ENCODE measurements at places on chromosomes 1 and 21.

GRCh38 chr1:58773406-58773840 lies 10.4 kb downstream of the JUN start:
- no peak for DNase-seq

GRCh38 chr1:168447871-168448270 lies 95.9 kb downstream of the XCL2 start:
- no peak for DNase-seq

GRCh38 chr1:237139732-237140131 lies 97.7 kb downstream of the RYR2 start:
- no peak for DNase-seq

- DNase-seq, result no peak
Measured at GRCh38 chr1:218413179-218413578, 68.0 kb downstream of the TGFB2 start.

DNA sequence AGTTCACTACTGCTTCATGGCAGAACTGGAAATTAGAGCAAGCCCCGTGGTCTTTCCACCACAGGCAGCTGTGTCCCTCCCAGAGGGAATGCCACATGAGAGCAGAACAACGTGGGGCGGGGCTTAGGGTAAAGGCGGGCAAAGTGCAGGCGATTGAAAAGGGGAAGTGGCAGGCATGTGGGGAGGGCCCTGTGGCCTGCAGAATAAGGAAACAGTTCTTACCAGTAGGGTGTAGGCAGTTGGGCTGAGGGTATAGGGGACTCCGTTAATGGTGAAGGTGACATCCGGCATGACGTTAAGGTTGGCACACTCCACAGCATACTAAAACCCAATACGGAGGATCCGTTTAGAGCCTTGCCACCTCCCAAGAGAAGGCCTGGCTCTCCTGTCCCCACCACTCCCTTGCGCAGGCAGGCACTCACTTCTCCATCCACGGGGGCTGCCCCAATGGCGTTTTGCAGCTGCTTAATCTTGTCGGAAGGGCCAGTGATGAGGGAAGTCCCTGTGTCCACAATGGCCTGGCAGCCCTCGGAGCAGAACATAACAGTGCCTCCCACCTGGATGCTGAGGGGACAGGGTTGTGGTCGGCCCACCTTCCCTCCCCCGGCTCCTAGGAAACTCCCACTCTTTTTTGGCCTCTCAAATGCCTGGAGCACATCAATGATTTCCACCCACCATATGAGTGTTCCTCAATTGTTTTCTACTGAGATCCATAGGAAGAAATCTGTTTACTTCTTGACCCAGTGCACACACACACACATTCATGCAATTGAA lies 9.1 kb upstream of the RAB7B start:
- DNase-seq, result no peak

DNA sequence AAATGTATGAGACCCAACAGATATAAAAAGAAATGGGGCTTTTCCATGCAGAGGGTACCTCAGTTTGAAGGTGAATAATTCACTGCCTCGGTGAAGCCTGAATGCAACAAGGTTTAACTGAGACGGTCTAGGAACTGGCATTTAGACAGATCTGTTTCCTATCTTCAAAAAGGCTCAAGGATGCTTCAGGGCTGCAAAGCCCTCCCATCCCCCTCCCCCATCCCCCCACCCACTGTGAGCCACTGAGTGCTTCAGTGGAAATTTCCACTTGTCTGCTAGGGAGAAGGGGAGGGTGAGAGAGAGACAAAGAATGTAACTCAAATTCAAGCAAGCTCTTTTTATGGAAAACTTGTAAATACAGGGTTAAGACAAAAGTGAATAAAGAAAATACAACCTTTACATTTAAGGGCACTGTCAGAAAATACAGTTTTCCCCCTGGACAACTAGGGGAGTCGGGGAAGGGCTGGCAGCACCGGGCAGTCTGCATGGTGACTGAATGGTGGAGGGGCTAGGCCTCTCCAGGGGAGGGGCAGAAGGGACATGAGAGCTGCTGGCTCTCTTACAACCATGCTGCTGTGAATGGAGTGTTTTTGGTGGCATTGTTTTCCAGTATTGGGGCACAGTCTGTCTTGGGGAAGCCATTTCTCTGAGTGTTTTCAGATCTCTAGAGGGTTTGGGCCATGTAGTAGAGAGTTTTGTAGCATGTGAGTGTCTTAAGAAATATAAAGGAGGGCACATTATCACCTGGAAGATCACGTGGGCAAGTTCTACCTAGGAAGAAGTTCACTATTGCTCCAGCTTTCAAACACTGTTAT lies 56.7 kb downstream of the MRPS6 start:
- no peak for DNase-seq

DNA sequence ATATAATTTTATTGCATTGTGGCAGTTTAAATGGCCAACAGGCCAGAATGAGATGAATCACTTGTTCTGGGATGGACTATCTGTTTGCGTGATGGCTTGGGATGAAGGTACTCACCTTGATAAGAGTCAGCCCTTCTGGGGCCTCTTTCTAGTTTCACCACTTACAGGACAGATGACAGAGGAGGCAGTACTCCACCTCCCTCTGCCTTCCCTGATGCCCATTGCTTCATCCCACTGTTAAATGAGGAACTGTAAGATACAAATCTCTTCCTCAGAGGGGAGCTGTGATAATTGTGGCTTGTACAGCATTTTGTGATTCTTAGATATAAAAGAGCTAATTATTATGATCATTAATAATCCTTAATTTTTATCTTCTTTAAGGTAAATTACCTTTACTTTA lies 3.7 kb upstream of the TCHH start:
- no peak for DNase-seq

DNA sequence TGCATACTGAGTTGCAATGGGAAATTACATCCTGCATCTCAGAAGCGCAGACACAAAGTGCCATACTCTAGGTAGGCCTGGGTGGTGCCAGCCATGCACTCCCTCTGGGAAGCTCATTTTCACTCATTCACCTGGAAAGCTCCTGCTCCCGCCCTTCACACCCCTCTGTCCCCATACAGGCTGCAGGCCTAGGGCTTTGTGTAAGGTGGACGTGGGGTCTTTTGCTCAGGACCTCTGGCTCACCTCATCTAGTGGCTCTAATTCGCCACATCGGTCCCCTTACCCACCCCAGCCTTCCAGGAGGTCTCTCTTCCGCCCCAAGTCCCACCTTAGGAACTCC lies 751 bp downstream of the MRPS15 start:
- no peak for DNase-seq

- no peak for DNase-seq
Measured at GRCh38 chr1:27883536-27883935, 11.2 kb downstream of the THEMIS2 start.
